ENCODE measurements at places on chromosomes 7 and 10. TPM values are rescaled to one million over a fixed set of nuclear protein-coding genes. Genes with fewer than 3 reads are reported as not detected.

The TDRD1 gene
- under 0.01 TPM for total RNA-seq

The NCF1 gene
- total RNA-seq: not detected

The HOXA1 gene
- 0.65 TPM for total RNA-seq

The AKR1C3 gene
- total RNA-seq: 148 TPM

The CTAGE8 gene
- 3.1 TPM for total RNA-seq
